Activated CD8-positive, alpha-beta memory T cell treated with anti-CD3 and anti-CD28 coated beads, Interleukin-2, amount 50 U/mL, for 48 hours (primary cell): ENCODE measurements at places on chromosomes 12 and 14.

DNA sequence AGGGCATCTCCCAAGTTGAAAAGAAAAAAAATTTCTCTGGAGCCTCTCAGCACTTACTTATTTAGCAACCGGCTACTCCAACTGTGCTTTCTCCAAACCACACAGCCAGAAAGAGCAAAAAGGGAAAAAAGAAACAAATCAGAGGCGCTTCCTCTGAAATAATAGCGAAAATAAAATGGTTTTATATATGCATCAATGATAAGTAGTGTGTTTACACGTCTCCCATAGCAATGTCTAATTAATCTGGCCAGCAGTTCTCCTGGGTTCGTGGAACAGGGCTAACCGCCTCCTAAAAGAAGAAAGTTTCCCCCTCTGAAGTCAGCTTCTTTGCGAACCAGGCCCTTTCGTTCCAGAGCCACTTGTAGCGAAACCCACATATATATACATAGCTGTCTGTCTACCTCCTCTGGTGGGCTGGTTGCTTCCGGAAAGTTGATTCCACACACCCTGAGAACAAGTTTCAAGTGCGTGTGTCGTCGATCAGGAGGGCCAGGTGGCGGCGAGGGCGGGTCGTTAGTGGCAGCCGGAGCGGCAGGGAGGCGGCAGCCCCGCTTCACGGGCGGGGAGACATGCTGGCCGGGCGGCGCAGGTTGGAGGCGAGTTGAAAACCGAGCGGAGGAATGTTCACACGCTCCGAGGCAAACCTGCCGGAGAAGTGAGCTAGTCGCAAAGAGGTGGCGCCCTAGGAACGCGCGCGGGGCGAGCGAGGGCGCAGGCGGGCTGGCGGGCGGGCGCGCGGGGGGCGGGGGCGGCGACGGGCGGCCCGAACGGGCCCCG, 2.7 kb downstream of the PTHLH start:
- DNase-seq, result peak; percentile 79

DNA sequence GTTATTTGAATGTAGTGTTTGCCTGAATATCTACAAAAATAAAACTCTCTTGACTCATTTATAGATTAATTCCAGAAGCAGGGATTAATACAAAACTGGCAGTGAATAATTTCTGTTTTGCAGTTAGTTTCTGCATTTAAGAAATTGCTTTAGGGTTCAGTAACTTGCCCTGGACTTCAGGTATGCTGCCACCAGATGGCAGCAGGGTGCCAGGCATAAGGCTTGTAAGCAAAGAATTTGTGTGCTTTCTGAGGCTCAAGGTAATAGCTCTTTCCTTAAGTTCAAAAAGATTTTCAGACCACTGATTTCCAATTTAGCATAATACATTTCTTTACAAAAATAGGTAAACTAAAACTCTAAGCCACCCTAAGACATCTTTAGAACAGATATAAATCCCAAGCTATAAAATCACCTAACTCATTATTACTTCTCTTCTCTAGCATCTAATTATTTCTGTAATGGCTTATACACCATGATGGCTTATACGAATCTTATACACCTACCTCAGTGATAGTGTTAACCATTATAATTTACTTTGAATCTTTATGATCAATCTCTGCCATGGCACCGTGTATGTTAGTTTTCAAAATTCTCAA, 398.3 kb downstream of the APAF1 start:
- peak; percentile 67 for DNase-seq

DNA sequence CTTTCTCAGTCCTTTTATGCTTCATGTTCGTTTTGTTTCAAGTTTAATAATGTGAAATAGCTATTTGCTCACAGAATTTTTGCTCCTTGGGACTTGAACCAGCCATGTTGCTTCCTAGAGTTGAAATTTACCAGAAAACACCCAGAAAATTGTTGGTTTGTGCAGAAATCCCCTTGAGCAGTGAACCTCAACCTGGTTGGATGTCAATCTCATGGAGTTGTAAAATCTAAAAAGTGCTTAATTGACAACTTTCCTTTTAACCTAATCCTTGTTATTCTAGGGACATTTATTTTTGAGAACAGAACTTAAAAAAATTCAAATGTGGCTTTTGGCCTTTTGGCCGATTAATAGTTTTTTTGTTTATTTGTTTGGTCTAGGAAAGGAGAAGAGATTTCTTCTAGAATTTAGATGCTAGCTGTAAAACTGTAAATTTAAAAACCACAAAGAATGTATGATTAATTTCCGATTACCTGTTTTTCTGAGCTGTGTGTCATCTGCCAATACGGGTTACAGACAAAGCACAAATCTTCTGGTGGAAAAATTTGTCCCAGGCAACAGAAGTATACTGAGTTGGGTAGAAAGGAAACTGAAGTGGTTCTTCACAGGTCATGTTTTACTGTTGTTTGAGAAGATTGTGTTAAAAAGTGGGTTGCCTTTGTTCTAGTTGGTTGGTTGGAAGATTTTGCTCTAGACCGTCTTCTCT, 154.4 kb downstream of the FUT8 start:
- no peak for DNase-seq

GRCh38 chr14:47022721-47023120, 371.1 kb upstream of the RPL10L start:
- DNase-seq, result no peak

- DNase-seq, result no peak
These were observed 1.4 kb downstream of the MDM2 start for GRCh38 chr12:68809190-68810026.

DNA sequence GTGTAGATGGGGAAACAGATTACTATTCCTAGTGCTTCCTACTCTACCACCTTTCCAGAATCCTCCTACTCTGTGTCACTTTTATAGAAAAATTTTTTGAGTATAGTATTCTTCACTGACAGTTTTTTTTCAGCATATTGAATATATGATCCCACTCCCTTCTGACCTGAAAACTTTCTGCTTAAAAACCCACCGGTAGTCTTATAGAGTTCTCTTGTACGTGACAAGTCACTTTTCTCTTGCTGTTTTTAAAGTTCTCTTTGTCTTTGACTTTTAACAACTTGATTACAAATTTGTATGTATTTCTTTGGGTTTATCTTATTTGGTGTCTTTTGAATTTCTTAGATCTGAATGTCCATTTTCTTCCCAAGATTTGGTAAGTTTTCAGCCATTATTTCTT, 133.6 kb upstream of the SLC38A2 start:
- no peak for DNase-seq

DNA sequence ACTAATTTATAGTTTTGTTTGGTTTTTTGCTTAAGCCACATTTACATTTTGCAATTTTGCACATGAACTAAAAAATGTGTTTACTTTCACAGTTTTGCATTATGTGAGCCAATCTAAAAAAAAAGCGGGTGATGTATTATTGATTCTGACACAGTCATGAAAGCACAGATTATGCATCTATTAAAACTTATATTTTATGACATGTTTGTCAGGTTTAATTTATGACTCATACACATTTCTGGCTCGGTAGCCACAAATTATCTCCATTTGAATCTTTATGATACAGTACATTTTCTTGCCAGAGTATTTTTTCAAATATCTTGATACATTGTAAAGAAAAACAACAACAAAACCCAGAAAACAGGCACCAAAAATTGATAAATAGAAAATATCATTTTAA, 280.4 kb upstream of the GRIP1 start:
- no peak for DNase-seq

DNA sequence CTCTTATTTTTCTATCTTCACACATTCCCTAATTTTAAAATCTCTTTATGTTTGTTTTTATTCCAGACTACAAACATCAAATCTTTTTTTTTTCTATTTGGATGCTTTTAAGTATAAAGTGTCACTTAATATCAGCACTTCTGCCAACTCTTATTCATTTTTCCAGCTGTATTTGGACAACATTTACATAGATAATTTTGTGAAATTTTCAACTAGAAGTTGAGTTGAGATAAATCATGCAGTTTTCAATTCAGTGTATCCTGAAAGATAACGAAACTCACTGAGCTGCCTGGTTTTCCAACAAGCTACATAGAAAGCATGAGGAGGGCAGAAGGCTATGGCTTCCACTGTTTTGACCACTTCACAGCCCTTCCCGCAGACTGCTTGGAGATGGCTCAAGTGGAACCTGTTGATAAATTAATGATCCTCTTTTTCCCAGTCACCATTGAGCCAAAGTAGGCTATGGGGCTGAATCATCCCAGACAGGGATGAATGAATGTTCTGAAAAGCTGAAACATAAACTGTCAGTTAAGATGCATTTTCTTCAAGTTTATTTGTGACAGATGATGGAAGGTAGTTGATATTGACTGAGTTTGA, 213.9 kb downstream of the RAD51B start:
- no peak for DNase-seq
